ENCODE measurements at places on chromosomes 5 and 9. TPM values are rescaled to one million over a fixed set of nuclear protein-coding genes. Genes with fewer than 3 reads are reported as not detected.

- no peak for DNase-seq
- H3K4me1 ChIP-seq, result no peaks in the 10 kb centered on the region
- H3K27ac ChIP-seq, result no peak overlapping the region
- no peak overlapping the region for H3K4me3 ChIP-seq
Measured at GRCh38 chr9:2879803-2880202, 35.9 kb upstream of the PUM3 start.

- no peaks in the 10 kb centered on the region for H3K27me3 ChIP-seq
- H3K27ac ChIP-seq, result no peak overlapping the region
- H3K36me3 ChIP-seq, result peaks cover 59% of the 10 kb centered on the region
- no peak for DNase-seq
Measured at GRCh38 chr9:131620764-131621520, 75.6 kb downstream of the PRRT1B start.

Gene ACER2
- 0.52 TPM for total RNA-seq

- no peak overlapping the region for H3K4me3 ChIP-seq
- no peak overlapping the region for H3K27ac ChIP-seq
- H3K27me3 ChIP-seq, result peaks cover 2% of the 10 kb centered on the region
- no peak for DNase-seq
Measured at GRCh38 chr5:117242028-117242427, 667.4 kb upstream of the SEMA6A start.

- H3K36me3 ChIP-seq, result no peaks in the 10 kb centered on the region
- H3K4me1 ChIP-seq, result no peaks in the 10 kb centered on the region
- peak; percentile 86 for DNase-seq
- H3K27me3 ChIP-seq, result peaks cover 8% of the 10 kb centered on the region
Measured at GRCh38 chr5:757931-758697, 26.4 kb downstream of the ZDHHC11B start.

DNA sequence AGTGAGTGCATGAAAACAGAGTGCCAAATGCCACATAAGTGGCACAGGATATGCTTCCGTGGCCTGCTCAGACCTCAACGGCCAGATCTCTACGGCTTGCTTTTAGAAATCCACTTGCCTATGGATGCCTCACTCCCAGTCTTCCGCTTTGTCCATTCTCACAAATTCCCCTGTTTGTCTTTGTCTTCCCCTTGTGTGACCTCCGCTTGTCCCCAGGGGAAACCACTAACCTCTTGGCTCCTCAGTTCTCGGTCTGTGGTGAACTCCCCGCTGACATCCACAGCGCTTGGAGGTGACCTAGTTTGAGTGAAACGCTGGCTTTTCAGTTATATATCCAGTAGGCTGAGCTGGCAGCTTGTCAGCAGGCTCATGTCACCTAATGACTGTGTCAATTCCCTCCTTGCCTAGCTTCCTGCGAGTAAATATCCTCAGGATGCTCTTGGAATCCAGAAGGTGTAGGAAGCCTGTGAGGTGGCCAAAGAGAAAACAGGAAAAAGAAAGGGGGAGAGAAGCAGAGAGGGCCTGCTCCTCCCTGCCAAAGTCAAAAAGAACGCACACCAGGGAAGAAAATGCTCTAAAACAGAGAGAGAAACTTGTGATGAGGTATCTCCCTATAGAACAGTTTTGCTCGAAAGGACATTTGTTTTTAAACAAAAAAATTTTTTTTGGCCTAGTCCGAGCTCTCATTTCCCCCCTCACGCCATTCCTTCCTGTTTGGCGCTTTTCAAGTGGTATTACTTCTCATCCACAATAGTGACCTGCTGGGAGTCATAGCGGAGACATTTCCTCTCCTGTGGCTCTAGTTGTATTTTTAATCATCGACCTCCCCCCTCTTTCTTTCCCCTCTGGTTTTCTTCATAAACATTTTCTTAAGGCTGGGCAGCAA lies 101.6 kb upstream of the SPRY4 start:
- peak overlapping the region; percentile 20 for H3K4me3 ChIP-seq
- H3K27me3 ChIP-seq, result no peaks in the 10 kb centered on the region
- H3K27ac ChIP-seq, result peak overlapping the region; percentile 82
- peaks cover 26% of the 10 kb centered on the region for H3K4me1 ChIP-seq

GRCh38 chr9:69173891-69174615 lies at the start of gene TJP2:
Gene TJP2, plus strand, starts transcription at chr9:69174277. Its CDS starts 96 bp downstream, at chr9:69174373.
- peak within 1 kb of the TSS; percentile 81 for H3K4me3 ChIP-seq
- peak; percentile 88 for DNase-seq
- H3K27ac ChIP-seq, result peak within 1 kb of the TSS; percentile 88

GRCh38 chr5:162529886-162530285 lies 462.3 kb downstream of the GABRG2 start:
- H3K4me1 ChIP-seq, result no peaks in the 10 kb centered on the region
- no peak for DNase-seq
- no peaks in the 10 kb centered on the region for H3K27me3 ChIP-seq

Gene GARIN3
- not detected for total RNA-seq

DNA sequence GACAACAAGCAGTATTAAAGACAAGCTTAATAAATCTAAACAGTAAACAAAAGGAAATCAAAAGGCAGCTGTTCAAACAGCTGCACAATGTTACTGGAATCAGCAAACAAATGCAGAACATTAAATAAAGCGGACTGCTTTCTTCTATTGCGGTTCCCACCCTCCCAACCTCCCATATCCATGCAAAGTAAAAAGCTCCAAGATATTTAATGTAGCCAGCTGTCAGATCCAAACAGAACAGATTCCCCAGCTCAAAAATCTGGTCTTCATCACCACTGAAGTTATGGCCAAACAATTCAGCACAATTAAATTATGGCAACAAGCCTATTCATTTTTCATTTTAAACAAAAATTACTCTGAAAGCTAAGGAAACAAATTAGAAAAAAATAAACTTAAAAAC lies 75.9 kb downstream of the SLC38A9 start:
- H3K4me3 ChIP-seq, result no peak overlapping the region
- H3K27ac ChIP-seq, result no peak overlapping the region
- peaks cover 13% of the 10 kb centered on the region for H3K36me3 ChIP-seq

Gene UBE2QL1
- not detected for total RNA-seq

Gene SLC25A48
- total RNA-seq, result not detected

Gene EPB41L4A
- 2.7 TPM for total RNA-seq

DNA sequence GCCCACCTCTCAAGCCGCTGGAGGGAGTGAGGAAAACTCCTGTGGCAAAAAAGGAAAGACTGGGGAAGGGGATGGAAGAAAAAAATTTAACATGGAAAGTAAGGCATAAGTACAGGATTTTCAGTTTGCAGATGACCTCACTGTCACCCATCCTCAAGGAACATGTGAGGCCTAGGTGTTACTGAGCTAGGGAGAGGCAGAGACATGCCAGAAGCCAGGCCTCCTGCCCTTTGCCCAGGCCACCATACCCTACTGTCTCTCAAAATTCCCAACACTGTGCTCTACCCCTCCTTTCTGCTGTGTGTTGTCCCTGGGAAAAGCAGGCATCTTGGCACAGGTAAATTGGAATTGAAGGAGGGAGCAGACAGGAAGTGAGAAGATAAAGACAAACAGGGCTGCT lies 4.4 kb upstream of the MGAT1 start:
- H3K4me3 ChIP-seq, result peak overlapping the region; percentile 10
- peaks cover 63% of the 10 kb centered on the region for H3K4me1 ChIP-seq
- H3K27ac ChIP-seq, result peak overlapping the region; percentile 60
- no peaks in the 10 kb centered on the region for H3K27me3 ChIP-seq

DNA sequence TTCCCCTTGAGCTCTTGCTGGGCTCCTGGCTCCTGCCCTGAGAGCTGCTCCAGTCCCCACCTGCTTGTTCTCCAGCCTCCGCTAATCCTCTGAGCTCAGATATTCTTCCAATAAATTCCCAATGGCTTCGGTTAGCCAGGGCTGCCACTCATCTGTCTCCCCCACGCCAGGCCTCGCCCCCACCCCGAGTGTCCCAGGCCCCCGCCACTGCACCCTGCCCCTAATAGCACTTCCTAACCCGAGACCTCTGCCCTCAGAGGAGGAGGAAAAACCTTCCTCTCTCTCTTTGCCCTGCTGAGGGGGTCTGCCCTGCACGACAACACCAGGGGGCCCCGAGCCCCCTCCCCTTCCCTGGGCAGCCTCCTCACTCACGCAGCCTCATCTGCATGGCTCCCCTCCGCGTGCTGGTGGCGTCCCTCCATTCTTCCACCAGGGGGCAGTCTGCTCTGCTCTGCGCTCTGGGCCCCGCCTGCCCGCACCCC lies 5.4 kb upstream of the LCN15 start:
- DNase-seq, result no peak
- H3K4me3 ChIP-seq, result no peak overlapping the region
- no peaks in the 10 kb centered on the region for H3K36me3 ChIP-seq
- peaks cover 3% of the 10 kb centered on the region for H3K4me1 ChIP-seq
- H3K27ac ChIP-seq, result no peak overlapping the region

DNA sequence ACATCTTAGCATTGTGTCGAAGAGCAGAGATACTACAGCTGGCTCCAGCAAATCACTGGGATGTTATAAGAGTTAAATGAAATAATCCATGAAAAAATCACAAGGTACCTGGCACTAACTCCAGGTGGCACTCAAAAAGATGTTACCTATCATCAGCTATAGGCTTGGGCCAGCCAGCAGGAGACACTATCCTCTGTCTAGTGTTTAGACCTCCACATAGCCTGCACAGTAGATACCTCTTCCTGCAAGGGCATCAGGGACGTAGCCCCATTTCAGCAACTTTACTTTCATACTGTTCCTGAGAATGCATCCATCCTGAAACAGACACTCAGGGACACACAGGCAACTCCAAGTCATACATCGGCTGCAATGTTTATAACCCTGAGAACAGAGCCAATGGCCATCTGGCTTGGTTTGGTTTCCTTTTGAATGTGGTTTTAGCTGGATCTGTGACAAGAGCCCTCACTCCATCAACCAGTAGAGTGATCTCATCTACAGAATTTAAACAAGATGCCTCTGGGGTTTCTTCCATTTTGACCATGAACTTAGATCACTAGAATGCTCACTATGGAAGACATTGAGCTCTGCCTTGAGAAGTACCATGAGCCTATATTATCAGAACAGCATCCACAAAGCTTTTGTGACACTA lies 69.9 kb downstream of the TLE1 start:
- no peak overlapping the region for H3K4me3 ChIP-seq
- peaks cover 60% of the 10 kb centered on the region for H3K36me3 ChIP-seq
- H3K4me1 ChIP-seq, result peaks cover 42% of the 10 kb centered on the region

DNA sequence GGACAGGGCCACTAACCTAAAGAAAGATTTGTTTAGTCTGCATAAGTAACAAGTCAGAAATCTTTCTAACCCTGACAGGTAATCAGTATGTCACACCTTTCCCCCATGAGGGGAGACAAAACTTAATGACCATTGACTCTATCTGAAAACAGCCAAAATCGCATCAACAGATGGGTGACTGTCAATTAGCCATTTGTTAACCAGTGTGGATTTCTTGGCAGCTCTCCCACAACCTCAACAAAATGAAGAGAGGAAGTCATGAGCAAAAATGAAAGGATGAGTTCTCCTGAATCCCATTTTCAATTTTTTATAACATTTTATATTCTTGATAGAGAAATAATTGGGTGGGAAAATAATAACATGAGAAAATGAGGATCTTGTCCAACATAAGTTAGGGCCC lies 84.6 kb upstream of the SNX2 start:
- no peak for DNase-seq
- no peaks in the 10 kb centered on the region for H3K36me3 ChIP-seq
- no peak overlapping the region for H3K4me3 ChIP-seq
- peaks cover 7% of the 10 kb centered on the region for H3K27me3 ChIP-seq

Gene IL5
- total RNA-seq, result not detected

DNA sequence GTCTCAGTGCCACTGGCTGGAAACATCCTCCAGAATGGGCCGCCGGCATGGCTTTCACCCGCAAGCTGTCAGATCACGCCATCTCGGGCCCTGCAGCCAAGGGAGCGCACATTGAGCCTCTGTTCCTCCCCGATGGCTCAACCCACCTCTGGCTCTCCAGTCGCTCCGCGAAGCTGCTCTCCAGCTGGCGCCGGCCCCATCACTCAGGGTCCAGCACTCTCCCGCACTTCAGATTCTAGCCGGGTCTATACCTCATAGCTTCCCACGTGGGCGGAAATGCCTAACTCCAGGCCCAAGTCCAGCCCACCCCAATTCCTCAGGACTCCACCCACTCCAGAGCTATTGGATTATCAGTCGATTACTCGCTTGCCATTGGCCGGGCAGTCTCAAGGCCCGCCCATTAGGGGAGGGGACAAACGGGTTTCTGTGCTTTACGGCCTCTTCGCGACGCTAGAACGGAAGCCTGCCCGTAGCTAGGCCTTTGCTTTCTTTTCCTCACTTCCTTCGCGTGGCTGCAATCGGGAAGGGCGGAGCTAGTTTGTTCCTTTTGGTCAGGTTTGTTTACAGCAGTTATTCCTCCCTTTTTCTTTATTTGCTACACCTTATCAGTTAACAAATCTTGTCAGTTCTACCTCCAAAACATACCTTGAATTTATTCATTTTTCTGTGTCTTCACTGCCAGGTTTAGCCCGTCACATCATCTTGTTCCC lies at the start of gene NOL6:
Gene NOL6 (minus strand): TSS at position 282 of the 710 bp plus-strand sequence. CDS start 82 bp downstream, at position 200.
- DNase-seq, result peak; percentile 99
- no peaks in the 10 kb centered on the region for H3K27me3 ChIP-seq
- peaks cover 23% of the 10 kb centered on the region for H3K36me3 ChIP-seq
- H3K27ac ChIP-seq, result peak within 1 kb of the TSS; percentile 95
- H3K4me3 ChIP-seq, result peak within 1 kb of the TSS; percentile 99

DNA sequence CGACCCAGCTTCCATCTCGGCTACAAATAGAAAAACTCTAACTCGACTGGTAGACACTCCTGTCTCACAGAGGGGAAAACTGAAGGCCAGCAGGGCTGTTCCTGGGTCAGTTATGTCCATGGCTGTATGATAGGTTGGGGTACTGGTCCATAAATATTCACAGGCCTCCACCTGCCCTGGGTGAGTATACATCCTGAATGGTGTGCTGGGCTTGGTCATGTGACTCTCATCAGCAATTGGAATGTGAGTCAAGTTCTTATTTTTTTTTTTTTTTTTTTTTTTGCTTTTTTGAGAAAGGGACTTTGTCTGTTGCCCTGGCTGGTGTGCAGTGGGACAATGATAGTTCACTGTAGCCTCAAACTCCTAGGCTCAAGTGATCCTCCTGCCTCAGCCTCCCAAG lies 58.3 kb upstream of the NEK6 start:
- peaks cover 36% of the 10 kb centered on the region for H3K27me3 ChIP-seq
- DNase-seq, result no peak
- no peak overlapping the region for H3K4me3 ChIP-seq
- no peaks in the 10 kb centered on the region for H3K4me1 ChIP-seq
- H3K36me3 ChIP-seq, result no peaks in the 10 kb centered on the region

- peaks cover 18% of the 10 kb centered on the region for H3K27me3 ChIP-seq
- H3K4me3 ChIP-seq, result no peak overlapping the region
- H3K4me1 ChIP-seq, result peaks cover 2% of the 10 kb centered on the region
- H3K36me3 ChIP-seq, result no peaks in the 10 kb centered on the region
- no peak overlapping the region for H3K27ac ChIP-seq
Measured at GRCh38 chr9:133169102-133169501, 5.4 kb upstream of the GBGT1 start.

Gene LCN10
- not detected for total RNA-seq

DNA sequence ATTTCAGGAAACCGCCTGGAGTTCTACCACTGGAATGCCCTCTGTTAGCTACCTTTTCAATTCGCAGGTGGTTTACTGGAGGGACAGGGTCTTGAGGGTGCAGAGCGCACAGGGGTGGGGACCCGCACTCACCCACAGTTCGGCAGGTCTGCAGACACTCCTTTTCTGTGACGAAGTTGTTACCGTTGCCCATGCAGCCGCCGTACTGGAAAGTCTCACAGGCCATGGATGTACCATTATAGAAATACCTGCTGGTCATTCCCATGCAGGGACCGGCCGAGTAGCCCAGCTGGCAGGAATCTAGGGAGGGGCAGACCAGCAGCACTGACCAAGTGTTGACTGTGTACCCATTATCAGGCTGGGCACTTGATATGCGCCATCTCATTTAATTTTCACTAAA lies 16.8 kb downstream of the AMBP start:
- no peak overlapping the region for H3K27ac ChIP-seq
- no peak for DNase-seq
- no peak overlapping the region for H3K4me3 ChIP-seq
- peaks cover 33% of the 10 kb centered on the region for H3K27me3 ChIP-seq
- H3K36me3 ChIP-seq, result peaks cover 13% of the 10 kb centered on the region

- DNase-seq, result no peak
- H3K27ac ChIP-seq, result peak overlapping the region; percentile 28
Measured at GRCh38 chr9:105243015-105243686, 1.3 kb upstream of the SLC44A1 start.

All from osteocyte (in vitro differentiated cells).